ENCODE measurements at places on chromosomes 5 and 9. TPM values are rescaled to one million over a fixed set of nuclear protein-coding genes. Genes with fewer than 3 reads are reported as not detected.

- H3K27ac ChIP-seq = no peak overlapping the region
- H3K4me3 ChIP-seq = no peak overlapping the region
- H3K4me1 ChIP-seq = no peaks in the 10 kb centered on the region
- peaks cover 8% of the 10 kb centered on the region for H3K36me3 ChIP-seq
- DNase-seq = no peak
Measured at GRCh38 chr5:103546858-103547257, 15.7 kb downstream of the NUDT12 start.

Gene HACD4
- total RNA-seq = 3.0 TPM

- H3K36me3 ChIP-seq = no peaks in the 10 kb centered on the region
- H3K4me3 ChIP-seq = no peak overlapping the region
- peak overlapping the region; percentile 39 for H3K27ac ChIP-seq
- DNase-seq = no peak
Measured at GRCh38 chr5:57332361-57332760, 150.2 kb downstream of the ACTBL2 start.

DNA sequence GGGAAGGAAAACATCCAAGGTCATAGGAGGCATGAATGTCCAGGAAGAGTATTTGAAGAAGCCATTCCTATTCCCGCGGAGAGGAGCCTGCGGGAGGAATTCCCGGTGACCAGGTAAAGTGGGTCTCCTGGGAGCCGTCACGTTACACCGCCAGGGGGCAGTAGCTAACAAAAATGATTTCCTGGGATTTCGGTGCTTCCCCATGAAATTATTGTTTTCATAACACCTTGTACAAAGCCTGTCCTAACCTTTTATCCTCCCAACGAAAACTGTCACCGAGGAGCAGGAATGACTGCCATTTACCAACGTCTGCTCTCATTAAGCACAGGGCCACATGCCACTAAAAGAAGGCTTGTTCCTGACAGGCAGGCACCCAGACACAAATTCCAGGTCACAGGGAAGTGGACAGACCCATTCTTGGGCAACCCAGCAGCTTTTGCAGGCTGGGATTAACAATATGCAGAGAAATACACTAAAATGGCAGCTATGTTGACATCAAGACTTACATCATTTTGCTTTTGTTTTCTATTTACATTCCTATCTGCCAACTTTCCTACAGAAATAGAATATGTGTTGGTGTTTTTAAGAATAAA lies 41.2 kb upstream of the CTSL start:
- H3K4me1 ChIP-seq = peaks cover 15% of the 10 kb centered on the region
- H3K27me3 ChIP-seq = no peaks in the 10 kb centered on the region

DNA sequence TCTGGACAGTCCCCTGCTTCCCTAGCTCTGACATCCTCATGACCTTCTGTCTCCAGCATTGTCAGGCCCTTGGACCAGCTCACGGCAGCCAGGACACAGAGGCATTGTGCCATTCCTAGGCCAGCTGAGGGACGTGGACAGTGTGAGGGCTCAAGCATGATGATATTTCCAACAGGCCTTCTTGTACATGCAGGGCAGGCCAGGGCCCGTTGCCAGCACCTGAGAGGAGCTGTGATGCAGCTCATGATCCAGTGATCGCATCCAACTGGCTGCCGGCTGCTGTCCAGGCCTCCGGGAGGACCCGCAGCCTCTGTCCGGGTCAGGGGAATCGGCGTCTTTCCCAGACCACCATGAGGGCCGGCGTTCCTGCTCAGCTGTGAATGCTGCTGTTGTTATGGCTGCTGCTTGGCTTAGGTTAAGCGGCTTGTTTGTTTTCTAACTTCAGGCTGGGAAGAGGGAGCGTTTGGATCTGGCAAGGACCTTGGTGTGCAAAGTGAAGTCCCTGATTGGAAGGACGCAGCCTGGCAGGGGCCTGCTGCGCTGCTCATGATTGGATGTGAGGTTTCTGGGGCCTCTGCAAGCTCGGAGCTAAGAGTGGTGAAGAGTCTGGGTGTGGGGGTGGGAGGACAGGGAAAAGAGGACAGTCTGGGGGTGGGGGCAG lies 53.8 kb downstream of the PDZD2 start:
- DNase-seq = no peak
- H3K27ac ChIP-seq = no peak overlapping the region
- H3K4me1 ChIP-seq = no peaks in the 10 kb centered on the region

- no peak overlapping the region for H3K27ac ChIP-seq
- H3K4me3 ChIP-seq = no peak overlapping the region
- H3K4me1 ChIP-seq = peaks cover 17% of the 10 kb centered on the region
- H3K36me3 ChIP-seq = no peaks in the 10 kb centered on the region
Measured at GRCh38 chr5:172542651-172543131, 88.4 kb upstream of the SH3PXD2B start.

GRCh38 chr9:18611971-18612370 lies 138.0 kb downstream of the ADAMTSL1 start:
- H3K4me3 ChIP-seq = no peak overlapping the region
- H3K27me3 ChIP-seq = peaks cover 1% of the 10 kb centered on the region
- no peaks in the 10 kb centered on the region for H3K4me1 ChIP-seq
- no peaks in the 10 kb centered on the region for H3K36me3 ChIP-seq
- H3K27ac ChIP-seq = no peak overlapping the region

DNA sequence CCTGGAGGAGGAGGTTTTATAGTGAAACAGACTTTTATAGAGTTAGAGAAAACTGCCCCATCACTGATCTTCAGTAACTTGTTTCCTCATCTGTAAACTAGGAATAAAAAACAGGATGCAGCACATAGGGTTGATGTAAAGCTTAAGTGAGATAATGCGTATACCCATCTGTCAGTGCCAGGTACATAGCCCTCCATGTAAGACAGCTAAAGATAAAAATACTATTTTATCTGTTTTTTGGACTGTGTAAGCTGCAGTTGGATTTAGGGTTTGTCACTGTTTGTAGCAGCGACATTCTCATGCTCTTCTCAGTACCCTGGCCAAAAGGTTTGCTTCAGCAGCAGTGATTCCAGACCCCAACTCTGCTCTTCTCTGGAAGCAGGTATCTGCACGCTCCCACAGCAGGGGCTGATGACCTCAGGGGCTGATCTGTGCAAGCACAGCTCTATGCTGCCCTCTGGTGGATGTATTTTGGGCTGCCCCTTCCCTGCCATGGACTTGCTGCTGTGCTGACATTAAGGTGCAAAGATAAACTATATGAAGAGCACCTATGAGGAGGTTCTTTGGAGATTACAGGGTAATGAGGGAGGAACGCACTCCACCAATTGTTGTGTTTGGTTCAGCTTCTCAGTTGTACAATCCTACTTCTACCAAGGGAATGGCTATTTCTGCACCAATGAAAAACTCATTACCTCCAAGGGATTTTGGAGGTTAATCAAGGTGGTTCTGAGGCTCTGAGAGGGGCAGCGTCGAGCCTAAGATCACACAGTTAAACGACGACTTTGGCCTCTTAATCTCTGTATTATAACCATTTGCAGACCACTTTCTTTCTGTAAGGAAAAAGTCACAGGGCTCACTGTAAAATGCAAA lies 13.1 kb downstream of the HMHB1 start:
- no peak overlapping the region for H3K27ac ChIP-seq
- H3K27me3 ChIP-seq = no peaks in the 10 kb centered on the region
- H3K4me3 ChIP-seq = no peak overlapping the region
- peak; percentile 66 for DNase-seq

DNA sequence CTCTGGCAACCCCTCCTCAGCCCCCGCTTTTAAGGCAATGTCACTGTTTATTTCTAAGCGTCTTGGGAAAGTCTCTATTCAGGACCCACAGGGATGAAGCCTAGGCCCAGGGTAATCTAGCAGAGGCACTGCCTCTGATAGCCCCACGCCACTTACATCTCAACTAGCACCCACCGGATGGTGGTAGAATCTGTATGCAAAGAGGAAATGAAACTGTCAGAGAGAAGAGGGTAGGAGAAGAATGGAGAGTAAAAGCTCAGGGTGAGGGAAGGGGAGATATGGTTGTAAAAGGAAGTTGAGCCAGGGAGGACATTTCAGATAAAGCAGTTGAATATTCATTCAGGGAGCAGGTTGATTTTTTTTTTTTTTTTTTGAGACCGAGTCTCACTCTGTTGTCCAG lies 3.0 kb downstream of the FRRS1L start:
- peaks cover 5% of the 10 kb centered on the region for H3K4me1 ChIP-seq
- DNase-seq = no peak
- H3K36me3 ChIP-seq = peaks cover 2% of the 10 kb centered on the region
- H3K27me3 ChIP-seq = peaks cover 51% of the 10 kb centered on the region

DNA sequence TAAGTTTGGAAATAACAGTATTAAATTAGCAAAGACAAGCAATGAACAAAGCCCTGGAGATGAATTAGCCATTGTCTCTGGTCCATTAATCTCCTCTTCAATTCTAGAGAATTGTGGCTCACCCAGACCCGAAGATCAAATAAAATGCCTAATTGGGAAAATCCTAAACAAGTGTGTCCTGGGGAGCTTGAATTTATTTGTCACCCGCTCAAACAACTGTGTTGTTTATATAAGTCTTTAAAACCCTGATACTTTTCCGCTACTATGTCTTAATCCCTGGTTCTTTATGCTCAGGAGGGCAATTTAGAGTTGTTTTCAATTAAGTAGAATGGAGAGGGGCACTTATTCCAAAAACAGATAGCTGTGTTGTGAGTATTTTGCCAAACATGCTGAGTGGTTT lies 128.4 kb downstream of the ANXA1 start:
- H3K27ac ChIP-seq = no peak overlapping the region
- no peak overlapping the region for H3K4me3 ChIP-seq
- no peaks in the 10 kb centered on the region for H3K36me3 ChIP-seq
- DNase-seq = no peak

- H3K27me3 ChIP-seq = peaks cover 2% of the 10 kb centered on the region
- H3K4me1 ChIP-seq = no peaks in the 10 kb centered on the region
- no peak for DNase-seq
- no peaks in the 10 kb centered on the region for H3K36me3 ChIP-seq
Measured at GRCh38 chr5:41286696-41287095, 73.4 kb upstream of the C6 start.

DNA sequence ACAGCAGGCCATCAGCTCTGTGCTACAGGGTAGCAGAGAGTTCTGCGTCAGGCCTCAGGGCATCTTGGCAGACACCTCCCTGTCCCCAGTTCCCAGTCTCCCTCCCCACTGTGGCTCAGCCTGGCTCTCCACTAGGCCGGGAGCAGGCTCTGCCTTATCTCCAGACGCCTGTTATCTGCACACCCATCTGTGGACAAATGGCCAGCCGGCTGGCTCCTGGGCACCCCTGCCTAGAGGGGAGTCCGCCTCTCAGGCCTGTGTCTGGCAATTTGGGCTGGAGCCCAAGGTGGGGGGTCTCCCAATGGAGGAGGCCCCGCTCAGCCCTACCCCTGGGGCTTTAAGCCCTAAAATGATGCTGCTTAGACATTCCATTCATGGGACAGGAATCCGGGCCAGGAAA lies 39.2 kb upstream of the HAND1 start:
- H3K36me3 ChIP-seq = no peaks in the 10 kb centered on the region
- H3K4me3 ChIP-seq = no peak overlapping the region
- H3K4me1 ChIP-seq = peaks cover 41% of the 10 kb centered on the region
- peak overlapping the region; percentile 47 for H3K27ac ChIP-seq

DNA sequence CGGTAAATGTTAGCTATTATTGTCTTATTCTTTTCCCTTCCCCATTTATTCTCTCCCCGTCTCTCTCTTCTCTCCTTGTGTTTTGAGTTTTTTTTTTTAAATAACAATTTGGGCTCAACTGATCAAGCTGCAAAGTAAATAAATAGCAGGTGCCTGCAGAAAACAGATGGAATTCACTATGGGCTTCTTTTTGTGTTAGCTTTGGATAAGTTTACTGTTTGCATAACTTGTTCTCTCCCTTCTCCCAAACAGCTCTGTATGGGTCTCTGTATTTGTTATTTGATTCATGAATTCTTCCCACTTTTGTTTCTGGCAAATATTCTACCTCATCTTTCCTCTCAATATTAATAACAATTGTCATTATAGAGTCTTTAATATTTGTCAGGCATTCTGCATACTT lies 111.8 kb upstream of the ASTN2 start:
- no peaks in the 10 kb centered on the region for H3K36me3 ChIP-seq
- no peak overlapping the region for H3K27ac ChIP-seq
- no peak overlapping the region for H3K4me3 ChIP-seq
- no peaks in the 10 kb centered on the region for H3K4me1 ChIP-seq
- peaks cover 18% of the 10 kb centered on the region for H3K27me3 ChIP-seq

Gene ZDHHC12
- 20.7 TPM for total RNA-seq

DNA sequence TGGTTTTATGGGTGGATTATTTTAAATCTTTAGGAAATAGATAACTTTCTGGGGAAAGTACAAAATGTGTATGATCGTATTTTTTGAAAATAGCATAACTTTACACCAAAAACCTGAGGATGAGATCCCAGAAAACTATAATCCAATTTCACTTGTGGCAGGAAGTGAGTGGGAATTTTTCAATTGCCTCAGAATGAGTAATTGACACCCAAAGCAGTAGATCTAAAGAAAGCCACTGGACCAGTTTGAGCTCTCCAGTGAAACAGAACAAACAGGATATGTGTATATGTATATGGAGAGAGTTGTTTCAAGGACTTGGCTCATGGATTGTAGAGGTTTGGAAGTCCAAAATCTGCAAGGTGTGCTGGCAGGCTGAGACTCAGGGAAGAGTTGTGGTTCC lies 109.2 kb upstream of the SHB start:
- no peak overlapping the region for H3K4me3 ChIP-seq
- DNase-seq = no peak
- H3K27ac ChIP-seq = no peak overlapping the region

Gene CEP72
- 21.7 TPM for total RNA-seq

Gene TLR4
- total RNA-seq = 0.78 TPM

DNA sequence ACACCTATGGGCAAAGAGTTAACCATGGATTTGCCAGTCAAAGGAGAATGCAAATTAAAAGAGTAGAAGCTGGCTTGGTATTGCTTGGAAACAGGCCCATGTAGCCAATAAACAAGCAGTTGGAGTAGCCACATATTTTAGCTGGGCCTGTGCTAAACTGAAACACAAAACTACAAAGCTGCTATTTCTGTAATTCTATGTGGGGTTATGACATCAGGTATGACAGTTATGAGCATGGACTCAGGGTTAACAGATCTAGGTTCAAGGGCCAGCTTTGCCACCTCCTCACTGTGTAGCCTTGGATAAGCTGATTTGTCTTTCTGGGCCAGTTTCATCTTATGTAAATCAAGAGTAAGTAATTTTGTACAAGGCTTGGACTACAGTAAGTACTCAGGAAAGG lies 142.7 kb downstream of the PIP5K1B start:
- H3K4me3 ChIP-seq = no peak overlapping the region
- no peaks in the 10 kb centered on the region for H3K27me3 ChIP-seq
- no peak overlapping the region for H3K27ac ChIP-seq
- DNase-seq = no peak
- H3K4me1 ChIP-seq = no peaks in the 10 kb centered on the region

DNA sequence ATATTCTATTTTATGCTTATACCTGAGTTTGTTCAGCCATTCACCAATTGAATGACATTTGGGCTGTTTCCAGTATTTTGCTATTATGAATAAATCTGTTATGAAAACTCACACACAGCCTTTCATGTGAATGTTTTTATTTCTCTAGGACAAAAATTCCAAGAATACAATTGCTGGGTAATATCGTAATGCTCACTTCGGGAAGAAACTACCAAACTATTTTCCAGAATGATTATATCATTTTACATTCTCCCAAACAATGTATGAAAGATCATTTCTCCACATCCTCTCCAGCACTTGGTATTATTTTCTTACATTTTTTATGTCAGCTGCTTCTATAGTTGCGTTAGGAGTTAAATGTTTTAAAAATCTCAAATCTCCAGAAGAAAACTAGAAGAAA lies 58.3 kb upstream of the LHFPL2 start:
- no peak overlapping the region for H3K27ac ChIP-seq
- H3K36me3 ChIP-seq = peaks cover 4% of the 10 kb centered on the region
- H3K4me1 ChIP-seq = no peaks in the 10 kb centered on the region
- H3K27me3 ChIP-seq = no peaks in the 10 kb centered on the region
- DNase-seq = no peak

GRCh38 chr5:161105525-161105924 lies 253.5 kb upstream of the ATP10B start:
- peaks cover 7% of the 10 kb centered on the region for H3K4me1 ChIP-seq
- no peaks in the 10 kb centered on the region for H3K27me3 ChIP-seq
- H3K36me3 ChIP-seq = no peaks in the 10 kb centered on the region
- no peak for DNase-seq
- H3K4me3 ChIP-seq = no peak overlapping the region

Gene PLEKHG4B
- total RNA-seq = 71.2 TPM

Measured in mesothelial cell of epicardium (in vitro differentiated cells).